Type B pancreatic cell (in vitro differentiated cells): ENCODE measurements at places on chromosomes 6 and 20. TPM values are rescaled to one million over a fixed set of nuclear protein-coding genes. Genes with fewer than 3 reads are reported as not detected.

- H3K36me3 ChIP-seq: peaks cover 6% of the 10 kb centered on the region
- no peak for DNase-seq
- H3K27ac ChIP-seq: no peak overlapping the region
- H3K4me3 ChIP-seq: no peak overlapping the region
- H3K4me1 ChIP-seq: no peaks in the 10 kb centered on the region
- no peaks in the 10 kb centered on the region for H3K27me3 ChIP-seq
These were observed 118.6 kb upstream of the BCLAF1 start for GRCh38 chr6:136408204-136408603.

- peak within 1 kb of the TSS; percentile 86 for H3K27ac ChIP-seq
- no peak for DNase-seq
- H3K27me3 ChIP-seq: no peaks in the 10 kb centered on the region
- peaks cover 64% of the 10 kb centered on the region for H3K4me1 ChIP-seq
- peak within 1 kb of the TSS; percentile 99 for H3K4me3 ChIP-seq
These were observed at the start of gene PPP1R18 for GRCh38 chr6:30686009-30686907. PPP1R18 (minus strand) TSS chr6:30686645; CDS start chr6:30686018, 627 bp downstream.

The RIOK1 gene
- 20.1 and 24.0 TPM in 2 replicates for total RNA-seq

The RAB44 gene
- 0.07 TPM in 1 of 2 replicates, not detected in the other for total RNA-seq

The CRISP3 gene
- total RNA-seq: 57.4 and 120 TPM in 2 replicates
